WTC11 (cell line): ENCODE measurements at places on chromosomes 11 and 22. TPM values are rescaled to one million over a fixed set of nuclear protein-coding genes. Genes with fewer than 3 reads are reported as not detected.

DNA sequence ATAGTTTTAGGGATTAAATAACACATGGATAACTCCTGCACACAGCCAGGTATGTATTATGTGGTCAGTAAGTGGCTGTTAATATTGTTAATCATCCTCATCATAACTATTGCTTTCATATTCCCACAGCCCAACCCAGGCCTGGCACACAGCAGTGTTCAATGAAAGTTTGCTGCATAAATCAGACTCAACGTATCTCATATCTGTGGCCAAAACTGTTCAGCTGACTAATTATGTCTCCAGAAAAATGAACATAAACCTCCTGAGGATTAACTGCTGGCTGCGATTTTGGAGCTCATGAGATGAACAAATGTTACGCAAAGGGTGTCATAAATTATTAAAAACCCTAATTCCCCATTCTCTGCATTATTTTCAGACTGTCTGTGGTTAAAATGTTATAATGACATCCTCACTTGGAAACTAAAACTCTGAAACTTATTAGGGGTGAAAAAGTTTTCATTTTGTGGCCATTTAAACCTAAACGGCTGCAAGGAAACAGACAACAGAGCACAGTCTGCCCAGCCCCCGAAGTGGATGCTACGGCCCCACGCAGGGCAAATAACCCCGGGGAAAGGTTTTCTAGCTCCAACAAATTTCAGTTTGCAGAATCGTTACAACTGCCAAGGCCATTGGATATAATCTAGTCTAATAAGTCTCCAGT is 17.3 kb downstream of the ABCC8 start:
- no peak for DNase-seq

The MOV10L1 gene
- not detected in 3 replicates for total RNA-seq

- peak; percentile 32 for DNase-seq
Measured at GRCh38 chr11:66745356-66746235, 16.6 kb upstream of the SPTBN2 start.

DNA sequence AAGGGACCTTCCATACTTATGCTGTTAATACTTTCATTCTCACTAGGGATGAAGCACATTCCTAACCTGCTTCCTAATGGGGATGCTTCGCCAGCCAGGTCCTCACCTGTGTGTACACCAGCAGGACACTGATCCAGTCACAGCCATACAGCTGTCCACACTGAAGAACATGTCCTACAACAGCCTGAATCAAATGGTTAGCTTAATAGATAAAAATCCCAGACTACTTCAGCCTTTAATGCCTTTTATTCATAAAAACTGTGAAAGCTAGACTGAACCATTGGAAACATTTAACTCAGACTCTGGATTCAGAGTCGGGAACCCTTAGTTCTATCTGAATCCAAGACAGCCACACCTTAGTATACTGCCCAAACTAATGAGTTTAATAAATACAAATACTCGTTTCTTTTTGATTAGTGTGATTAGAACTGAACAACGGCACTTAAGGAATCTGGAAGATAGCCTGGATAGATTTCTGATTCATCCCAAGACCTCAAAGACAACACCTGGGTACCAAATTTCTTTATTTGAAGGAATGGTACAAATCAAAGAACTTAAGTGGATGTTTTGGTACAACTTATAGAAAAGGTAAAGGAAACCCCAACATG is 3.3 kb downstream of the FTH1 start:
- DNase-seq: no peak

GRCh38 chr11:113256431-113257202 is 57.8 kb upstream of the TTC12 start:
- DNase-seq: no peak

DNA sequence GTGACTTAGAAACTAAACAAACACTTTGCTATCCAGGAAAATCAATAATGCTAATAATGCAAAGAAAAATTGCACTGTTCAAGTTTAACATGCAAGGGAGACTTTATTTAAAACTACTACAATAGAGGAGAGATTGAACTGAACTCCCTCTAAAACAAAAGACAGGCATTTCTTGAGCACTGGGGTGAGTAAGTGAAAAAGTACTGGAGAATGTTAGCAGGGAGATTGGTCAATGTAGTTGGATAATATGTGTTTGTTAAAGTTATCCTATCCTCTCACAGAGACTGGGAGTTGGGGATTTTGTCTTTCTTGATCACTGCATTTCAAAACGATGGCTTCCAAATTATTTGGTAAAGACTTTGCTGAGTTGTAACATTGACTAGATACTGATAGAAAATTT is 77.6 kb downstream of the LUZP2 start:
- no peak for DNase-seq

GRCh38 chr11:122882189-122882856 is at the start of gene JHY:
Gene JHY, plus strand, starts transcription at chr11:122882759. Its CDS starts 3,091 bp downstream, at chr11:122885850.
- DNase-seq: peak; percentile 74

DNA sequence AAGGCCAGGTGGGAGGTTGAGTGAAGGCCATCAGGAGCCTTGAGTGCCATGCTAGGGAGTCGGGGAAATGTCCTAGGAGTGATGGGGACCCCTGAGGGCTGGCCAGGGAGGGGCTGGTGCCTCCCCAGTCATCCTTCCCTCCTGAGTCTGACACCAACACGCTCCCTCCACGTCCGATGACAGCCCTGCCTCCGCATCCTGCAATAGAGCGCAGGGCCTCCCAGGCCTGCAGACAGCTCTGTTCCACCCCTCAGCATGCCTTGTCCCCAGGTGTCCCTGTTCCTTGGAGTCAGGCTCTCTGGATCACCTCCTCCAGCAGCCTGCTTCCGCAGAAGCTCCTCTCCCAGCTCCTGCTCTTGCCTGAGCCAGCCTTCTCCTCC is 3.1 kb downstream of the RAC2 start:
- DNase-seq: no peak

The MYO18B gene
- 0.55 to 1.4 TPM (median 0.96 TPM) in 3 replicates for total RNA-seq

The HBG1 gene
- total RNA-seq: 1.5 to 3.4 TPM (median 2.7 TPM) in 3 replicates
